ENCODE measurements at places on chromosomes 1 and 21.

DNA sequence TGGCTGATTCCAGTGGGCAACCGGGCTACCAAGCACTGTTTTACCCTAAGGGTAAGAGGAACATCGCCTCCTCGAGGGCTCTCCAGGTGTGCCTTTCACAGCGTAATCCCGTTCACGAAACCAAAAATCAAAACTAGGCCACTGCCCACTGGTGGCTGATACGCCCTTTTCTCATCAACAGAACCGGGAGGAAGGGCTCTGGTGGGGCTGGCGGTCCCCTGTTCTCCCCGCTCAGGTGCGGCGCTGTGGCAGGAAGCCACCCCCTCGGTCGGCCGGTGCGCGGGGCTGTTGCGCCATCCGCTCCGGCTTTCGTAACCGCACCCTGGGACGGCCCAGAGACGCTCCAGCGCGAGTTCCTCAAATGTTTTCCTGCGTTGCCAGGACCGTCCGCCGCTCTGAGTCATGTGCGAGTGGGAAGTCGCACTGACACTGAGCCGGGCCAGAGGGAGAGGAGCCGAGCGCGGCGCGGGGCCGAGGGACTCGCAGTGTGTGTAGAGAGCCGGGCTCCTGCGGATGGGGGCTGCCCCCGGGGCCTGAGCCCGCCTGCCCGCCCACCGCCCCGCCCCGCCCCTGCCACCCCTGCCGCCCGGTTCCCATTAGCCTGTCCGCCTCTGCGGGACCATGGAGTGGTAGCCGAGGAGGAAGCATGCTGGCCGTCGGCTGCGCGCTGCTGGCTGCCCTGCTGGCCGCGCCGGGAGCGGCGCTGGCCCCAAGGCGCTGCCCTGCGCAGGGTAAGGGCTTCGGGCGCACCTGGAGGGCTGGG is at the start of gene IL6R:
IL6R (plus strand) TSS at position 360 of the 763 bp plus-strand sequence; CDS start at position 647, 287 bp downstream.
- DNase-seq: peak; percentile 89

GRCh38 chr1:51100264-51100880 is 1.7 kb upstream of the C1orf185 start:
- DNase-seq: no peak

GRCh38 chr1:18740617-18741016 is 110.0 kb downstream of the PAX7 start:
- no peak for DNase-seq

DNA sequence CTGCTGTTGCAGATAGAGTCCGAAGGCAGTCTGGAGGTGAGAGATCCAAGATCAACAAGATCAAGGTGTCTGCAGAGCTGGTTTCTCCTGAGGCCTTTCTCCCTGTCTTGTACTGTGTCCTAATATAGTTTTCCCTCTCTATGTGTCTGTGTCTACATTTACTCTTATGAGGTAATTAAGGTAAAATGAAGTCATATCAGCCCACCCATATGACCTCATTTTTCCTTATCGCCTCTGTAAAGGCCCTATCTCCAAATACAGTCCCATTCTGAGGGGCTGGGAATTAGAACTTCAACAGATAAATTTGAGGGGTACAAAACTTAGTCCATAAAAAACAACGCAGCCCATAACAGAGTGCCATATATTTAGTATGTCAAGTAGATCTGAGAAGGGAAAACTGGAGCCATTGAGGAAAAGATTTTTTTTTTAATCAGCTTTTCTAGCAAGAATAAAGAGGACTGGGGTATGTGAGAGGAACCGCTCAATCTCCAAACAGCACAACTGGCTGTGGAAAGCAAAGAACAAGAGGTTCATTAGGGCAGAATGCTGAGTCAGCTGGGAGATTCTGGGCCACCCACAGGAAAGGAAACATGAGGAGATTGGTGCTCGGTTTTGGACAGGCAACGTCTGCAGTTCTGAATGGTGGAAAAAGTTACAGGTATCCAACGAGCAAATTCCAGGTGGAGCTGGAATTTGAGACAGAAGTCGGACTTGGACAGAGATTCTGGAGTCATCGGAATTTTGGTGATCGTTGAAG is 65.7 kb downstream of the MAP3K21 start:
- DNase-seq: no peak

DNA sequence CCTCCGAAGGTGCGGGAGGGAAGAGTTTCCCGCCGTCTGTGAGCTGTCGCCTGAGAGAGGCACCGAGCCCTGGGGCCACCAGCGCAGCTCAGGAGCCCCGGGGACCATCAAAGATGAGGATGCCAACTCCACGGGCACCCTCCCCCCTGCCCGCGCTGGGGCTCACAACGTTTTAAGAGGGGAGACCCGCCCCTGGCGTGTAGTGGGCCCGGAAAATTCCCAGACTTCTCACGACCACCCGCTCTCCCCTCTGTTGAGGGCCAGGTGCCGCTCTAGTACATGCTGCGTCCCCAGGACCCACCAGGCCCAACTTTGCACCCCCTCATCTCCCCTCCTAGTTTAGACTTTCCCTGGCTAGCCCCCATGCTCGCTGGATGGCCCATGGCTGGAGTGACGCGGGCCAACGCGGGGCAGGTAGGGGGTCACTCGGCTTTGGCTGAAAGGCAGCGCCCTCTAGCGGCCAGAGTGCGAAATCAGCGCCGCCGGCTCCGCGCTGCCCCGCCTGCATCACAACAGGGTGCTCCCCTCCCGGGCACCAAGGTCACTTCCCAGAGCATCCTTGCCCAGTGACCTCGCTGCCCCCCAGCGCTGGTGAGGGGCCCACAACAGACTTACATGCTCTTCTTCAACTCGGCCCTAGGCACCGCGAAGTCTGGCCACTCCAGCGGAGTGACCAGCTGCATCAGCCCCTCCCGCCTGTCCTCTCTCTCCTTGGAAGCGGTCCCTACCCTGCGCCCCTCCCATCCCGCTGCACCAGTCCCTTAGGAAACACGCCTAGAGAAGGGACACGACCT is 1.8 kb downstream of the CD160 start:
- DNase-seq: peak; percentile 65

DNA sequence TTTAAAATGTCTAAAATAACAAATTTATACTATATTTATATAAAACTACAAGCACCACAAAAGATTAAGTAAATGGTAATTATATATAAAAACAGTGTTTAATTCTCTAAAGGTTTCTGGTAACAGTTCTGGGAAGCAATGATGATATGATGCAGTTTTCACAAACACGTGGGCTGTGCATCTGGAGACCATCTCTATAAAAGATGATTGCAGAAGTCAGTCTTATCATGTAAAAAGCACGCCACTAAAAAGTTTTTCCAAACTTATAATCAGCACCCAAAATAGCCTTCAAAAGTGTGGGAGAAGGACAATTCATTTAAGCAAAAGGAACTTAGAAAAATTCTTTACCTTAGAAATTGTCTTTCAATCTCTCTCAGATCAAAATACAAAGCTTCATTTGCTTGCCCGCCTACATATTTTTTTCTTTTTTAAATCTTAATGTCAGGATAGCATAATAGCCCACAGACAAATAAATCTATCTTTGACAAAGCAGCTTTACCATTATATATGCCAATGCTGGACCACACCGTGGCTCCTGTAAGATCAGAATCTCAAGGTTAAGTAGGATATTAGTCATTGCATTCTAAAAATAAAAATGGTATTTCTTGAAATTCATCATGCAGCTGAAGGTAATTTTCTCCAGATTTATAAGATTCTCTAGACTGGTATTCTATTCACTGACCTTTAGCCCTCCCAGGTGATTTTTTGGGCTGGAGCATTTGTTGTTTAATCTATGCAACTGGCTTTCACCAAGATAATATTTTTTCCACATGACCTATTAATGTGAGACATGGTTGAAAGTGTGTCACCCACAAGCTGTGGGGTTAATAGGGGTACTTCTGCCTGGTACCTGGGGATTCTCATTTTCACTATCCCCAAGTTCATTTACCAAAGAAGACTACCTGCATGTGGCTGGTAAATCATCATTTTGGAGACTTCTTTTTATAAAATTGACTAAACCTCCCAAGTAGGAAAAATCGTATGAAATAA is 189.6 kb upstream of the ST6GALNAC5 start:
- no peak for DNase-seq

DNA sequence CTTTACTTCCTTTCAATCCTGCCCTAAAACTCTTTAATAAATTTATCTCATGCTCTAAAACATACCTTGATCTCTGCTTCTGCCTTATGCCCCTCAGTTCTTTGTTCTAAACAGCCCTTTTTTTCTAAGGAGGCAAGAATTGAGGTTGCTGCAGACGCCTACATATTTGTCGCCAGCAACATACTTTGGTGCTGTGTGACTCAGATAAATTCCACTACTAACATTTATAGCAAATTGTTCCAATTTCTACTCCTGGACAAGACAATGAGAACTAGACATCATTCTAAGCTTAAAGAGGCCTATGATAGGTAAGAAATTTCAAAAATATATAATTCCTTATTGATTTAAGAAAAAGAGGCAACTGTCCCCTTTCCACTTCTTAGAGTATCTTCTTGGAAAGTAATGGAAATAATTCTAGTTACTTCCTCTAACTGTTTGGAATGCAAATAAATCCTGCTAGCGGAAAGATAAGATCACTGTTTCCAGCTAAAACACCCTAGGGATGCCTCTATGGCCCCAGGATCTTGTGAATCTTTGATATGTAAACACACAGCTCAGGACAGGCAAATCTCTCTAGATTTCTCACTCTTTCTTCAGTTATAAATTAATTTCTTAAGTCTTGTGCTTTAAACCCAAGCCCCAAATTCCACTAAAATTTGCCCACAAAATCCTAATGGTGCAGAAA is 869.1 kb downstream of the KCNT2 start:
- DNase-seq: no peak

DNA sequence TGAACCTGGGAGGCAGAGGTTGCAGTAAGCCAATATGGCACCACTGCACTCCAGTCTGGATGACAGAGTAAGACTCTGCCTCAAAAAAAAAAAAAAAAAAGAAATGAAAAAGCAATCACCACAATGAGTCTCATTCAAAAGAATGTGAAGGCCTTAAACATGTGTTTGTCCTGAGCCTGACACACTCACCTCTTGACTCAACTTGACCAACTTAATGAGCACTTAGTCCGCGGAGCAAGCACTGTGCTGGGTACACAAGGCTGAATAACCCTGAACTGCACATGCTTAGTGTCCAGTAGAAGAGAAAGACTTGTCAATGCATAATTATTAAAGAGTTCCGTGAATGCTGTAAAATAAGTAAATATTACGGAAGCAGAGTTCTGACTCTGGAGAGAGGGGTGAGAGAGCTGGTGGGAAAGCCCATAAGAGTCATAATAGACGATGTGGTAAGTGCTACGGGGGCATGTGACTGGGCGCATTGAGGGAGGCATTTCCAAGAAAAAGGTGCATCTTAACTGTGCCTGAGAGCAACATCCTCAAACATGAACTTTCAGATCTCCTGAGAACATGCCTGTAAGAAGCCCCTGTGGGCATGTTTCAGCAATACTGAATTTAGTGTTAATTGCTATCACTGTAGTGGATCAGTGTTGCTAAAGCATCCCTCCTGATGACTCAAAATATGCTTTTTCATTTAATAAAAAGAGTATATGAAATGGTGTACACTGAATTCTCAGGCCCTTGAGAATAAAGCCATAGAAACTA is 27.2 kb downstream of the MCOLN2 start:
- DNase-seq: no peak
